Adrenal gland (tissue), 19 donors: ENCODE measurements at places on chromosomes 3 and 15. TPM values are rescaled to one million over a fixed set of nuclear protein-coding genes. Genes with fewer than 3 reads are reported as not detected.

GRCh38 chr15:28182216-28182615 lies 83.1 kb upstream of the OCA2 start:
- H3K4me3 ChIP-seq: no peak overlapping the region
- no peak for DNase-seq
- no peak overlapping the region for H3K27ac ChIP-seq
- H3K27me3 ChIP-seq: no peaks in the 10 kb centered on the region
- H3K4me1 ChIP-seq: no peaks in the 10 kb centered on the region
- H3K36me3 ChIP-seq: peaks cover 49% of the 10 kb centered on the region

GRCh38 chr3:168475704-168476103 lies 380.0 kb upstream of the GOLIM4 start:
- H3K4me1 ChIP-seq: no peaks in the 10 kb centered on the region
- no peaks in the 10 kb centered on the region for H3K27me3 ChIP-seq
- no peak overlapping the region for H3K4me3 ChIP-seq
- H3K27ac ChIP-seq: no peak overlapping the region
- no peak for DNase-seq

DNA sequence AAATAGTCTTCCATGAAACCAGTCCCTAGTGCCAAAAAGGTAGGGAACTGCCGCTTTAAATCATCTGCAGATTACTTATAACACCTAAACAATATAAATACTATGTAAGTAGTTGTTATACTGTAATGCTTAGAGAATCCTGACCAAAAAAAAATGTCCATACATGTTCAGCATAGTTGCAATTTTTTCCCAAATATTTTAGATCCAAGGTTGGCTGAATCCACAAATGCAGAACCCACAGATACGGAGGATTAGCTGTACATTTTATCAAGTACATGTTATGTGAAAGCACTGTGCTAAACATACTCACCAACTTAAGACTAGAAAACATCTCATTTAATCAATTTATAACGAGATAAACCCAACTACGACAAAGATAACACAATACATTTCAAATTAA lies 9.3 kb downstream of the MSL2 start:
- H3K27ac ChIP-seq: no peak overlapping the region
- no peak for DNase-seq
- H3K4me3 ChIP-seq: no peak overlapping the region
- H3K4me1 ChIP-seq: peaks cover 80% of the 10 kb centered on the region
- H3K36me3 ChIP-seq: no peaks in the 10 kb centered on the region

GRCh38 chr3:189593581-189593980 lies 37.6 kb upstream of the TP63 start:
- no peaks in the 10 kb centered on the region for H3K36me3 ChIP-seq
- H3K4me3 ChIP-seq: no peak overlapping the region
- H3K27ac ChIP-seq: no peak overlapping the region
- H3K4me1 ChIP-seq: no peaks in the 10 kb centered on the region
- no peak for DNase-seq

- H3K27me3 ChIP-seq: no peaks in the 10 kb centered on the region
- DNase-seq: no peak
- H3K27ac ChIP-seq: no peak overlapping the region
- no peak overlapping the region for H3K4me3 ChIP-seq
Observed at GRCh38 chr3:11452312-11452711, 180.1 kb downstream of the ATG7 start.

DNA sequence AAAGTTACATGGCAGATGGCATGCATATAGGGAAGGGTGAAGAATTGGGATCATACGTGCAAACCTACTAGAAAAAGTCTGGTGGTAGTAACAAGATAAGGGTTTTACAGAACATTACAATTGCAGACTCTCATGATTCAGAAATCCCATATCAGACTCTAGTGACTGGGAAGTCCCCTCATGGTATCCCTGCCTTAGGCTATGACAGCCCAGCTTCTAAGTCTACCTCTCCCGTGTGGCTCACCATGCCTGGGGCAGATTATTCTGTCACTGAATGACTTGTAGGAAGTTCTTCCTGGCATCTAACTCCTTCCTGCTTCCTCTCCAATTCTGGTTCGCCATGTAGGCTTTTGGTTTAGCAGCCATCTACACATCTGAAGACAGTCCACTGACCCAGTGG lies 5.7 kb upstream of the SLC6A11 start:
- peaks cover 10% of the 10 kb centered on the region for H3K27me3 ChIP-seq
- no peaks in the 10 kb centered on the region for H3K36me3 ChIP-seq
- no peak for DNase-seq
- H3K27ac ChIP-seq: no peak overlapping the region
- H3K4me1 ChIP-seq: no peaks in the 10 kb centered on the region

DNA sequence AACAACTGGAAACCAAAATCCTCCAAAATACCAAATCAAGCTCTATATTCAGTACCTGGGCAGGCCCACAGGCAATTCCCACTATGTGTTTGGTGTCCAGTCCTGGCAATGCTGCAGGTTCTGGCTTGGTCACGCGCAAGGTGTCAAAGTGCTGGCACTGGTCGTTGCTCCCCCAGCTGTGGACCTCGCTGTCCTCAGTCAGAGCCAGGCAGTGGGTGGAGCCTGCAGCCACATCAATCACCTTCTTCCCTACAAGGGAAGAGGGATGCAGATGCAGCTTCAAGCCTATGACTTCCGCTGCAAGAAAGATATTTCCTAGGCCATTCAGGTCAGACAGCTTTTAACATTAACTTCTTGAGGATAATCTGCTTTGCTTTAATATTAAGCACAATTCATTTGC lies 61.3 kb downstream of the HERC2 start:
- DNase-seq: no peak
- H3K36me3 ChIP-seq: no peaks in the 10 kb centered on the region
- H3K4me3 ChIP-seq: no peak overlapping the region

DNA sequence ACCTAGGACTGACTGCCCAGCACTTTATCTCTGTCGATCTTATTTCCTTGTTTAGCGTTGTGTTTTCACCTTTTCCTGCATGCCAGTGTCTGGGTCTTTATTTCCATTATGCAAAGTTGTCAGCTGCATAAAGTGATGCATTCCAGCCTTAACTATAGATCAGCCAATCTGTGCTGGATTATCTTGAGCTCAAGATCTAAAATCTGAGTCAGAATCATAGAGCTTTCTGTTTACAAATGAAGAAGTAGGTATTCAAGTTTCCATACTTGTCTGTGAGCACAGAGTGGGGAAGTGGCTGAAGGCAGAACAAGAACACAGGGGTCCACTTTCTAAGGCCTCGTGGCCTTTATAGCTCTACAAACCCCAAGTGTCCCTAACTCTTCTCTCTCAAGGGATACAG lies 82.4 kb upstream of the PLCL2 start:
- H3K36me3 ChIP-seq: no peaks in the 10 kb centered on the region
- no peaks in the 10 kb centered on the region for H3K4me1 ChIP-seq
- no peak overlapping the region for H3K27ac ChIP-seq
- no peaks in the 10 kb centered on the region for H3K27me3 ChIP-seq

DNA sequence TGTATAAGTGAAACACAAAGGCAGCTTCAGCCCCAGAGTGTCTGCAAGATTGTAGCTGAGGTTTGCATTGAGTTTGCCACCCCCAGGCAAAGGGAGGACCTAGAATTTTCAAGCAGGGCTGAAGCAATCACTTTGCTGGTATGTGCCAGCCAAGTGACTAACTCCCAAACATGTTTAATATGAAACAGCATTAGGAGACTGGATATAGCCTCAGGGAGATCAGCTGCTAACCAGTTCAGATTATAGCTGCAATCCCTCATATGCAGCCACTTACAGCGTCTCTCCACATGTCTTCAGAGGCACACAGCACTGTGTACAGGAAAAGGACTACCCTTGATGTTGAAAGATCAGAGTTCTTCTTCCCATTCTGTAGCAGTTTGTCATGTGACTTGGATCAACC lies 38.4 kb upstream of the PPP2R3A start:
- no peak for DNase-seq
- no peaks in the 10 kb centered on the region for H3K36me3 ChIP-seq
- H3K4me3 ChIP-seq: no peak overlapping the region
- H3K4me1 ChIP-seq: no peaks in the 10 kb centered on the region
- H3K27me3 ChIP-seq: no peaks in the 10 kb centered on the region

DNA sequence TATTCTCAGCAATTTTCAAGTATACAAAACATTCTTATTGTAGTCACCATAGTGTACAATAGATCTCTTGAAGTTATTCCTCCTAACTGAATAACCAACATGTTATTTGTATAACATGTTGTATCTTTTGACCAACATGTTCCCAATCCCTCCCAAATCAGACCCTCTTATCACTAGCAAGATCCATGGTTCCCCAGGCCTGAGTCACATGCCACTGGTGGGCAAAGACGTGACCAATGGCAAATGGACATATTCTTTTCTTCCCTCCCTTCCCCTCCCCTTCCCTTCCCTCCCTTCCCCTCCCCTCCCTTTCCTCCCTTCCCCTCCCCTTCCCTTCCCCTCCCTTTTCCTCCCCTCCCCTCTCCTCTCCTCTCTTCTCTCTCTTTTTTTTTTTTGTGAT lies 45.4 kb downstream of the AMOTL2 start:
- no peak overlapping the region for H3K4me3 ChIP-seq
- no peaks in the 10 kb centered on the region for H3K27me3 ChIP-seq
- no peak for DNase-seq
- no peaks in the 10 kb centered on the region for H3K4me1 ChIP-seq
- H3K36me3 ChIP-seq: no peaks in the 10 kb centered on the region

DNA sequence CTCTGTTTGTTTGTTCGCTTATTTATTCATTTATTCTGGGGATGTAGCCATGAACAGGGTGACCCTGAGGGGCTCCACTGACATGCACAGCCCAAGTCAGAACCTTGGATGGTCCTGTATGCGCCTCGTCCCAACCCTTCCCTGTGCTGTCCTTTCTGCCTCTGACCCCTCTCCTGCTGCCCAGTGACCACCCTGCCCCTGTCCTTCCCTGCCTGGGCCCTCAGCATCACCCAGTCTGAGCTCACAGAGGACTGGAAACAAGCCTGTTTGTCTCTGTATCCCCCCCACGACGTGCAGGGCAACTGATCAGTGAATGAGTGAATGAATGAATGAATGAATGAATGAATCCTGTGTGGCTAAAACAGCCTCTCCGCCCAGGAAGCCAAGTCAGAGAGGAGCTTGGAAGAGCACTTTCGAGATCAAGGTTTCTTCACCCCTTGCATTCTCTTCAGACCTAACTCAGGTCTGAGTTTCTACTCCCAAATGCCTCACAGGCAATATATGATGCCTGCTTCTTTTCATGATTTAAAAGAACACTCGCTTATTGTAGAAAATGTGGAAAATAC lies 157.7 kb downstream of the SMAD6 start:
- H3K4me1 ChIP-seq: no peaks in the 10 kb centered on the region
- H3K4me3 ChIP-seq: no peak overlapping the region
- no peaks in the 10 kb centered on the region for H3K36me3 ChIP-seq
- DNase-seq: peak; percentile 6
- no peaks in the 10 kb centered on the region for H3K27me3 ChIP-seq

- H3K36me3 ChIP-seq: no peaks in the 10 kb centered on the region
- no peaks in the 10 kb centered on the region for H3K27me3 ChIP-seq
- no peak for DNase-seq
- no peak overlapping the region for H3K27ac ChIP-seq
- H3K4me3 ChIP-seq: no peak overlapping the region
- no peaks in the 10 kb centered on the region for H3K4me1 ChIP-seq
Observed at GRCh38 chr15:31446546-31446945, 119.9 kb downstream of the KLF13 start.

- no peaks in the 10 kb centered on the region for H3K36me3 ChIP-seq
- peaks cover 23% of the 10 kb centered on the region for H3K4me1 ChIP-seq
- H3K27me3 ChIP-seq: no peaks in the 10 kb centered on the region
- H3K4me3 ChIP-seq: no peak overlapping the region
- DNase-seq: peak; percentile 74
Observed at GRCh38 chr3:179671747-179672242, 19.0 kb downstream of the USP13 start.

DNA sequence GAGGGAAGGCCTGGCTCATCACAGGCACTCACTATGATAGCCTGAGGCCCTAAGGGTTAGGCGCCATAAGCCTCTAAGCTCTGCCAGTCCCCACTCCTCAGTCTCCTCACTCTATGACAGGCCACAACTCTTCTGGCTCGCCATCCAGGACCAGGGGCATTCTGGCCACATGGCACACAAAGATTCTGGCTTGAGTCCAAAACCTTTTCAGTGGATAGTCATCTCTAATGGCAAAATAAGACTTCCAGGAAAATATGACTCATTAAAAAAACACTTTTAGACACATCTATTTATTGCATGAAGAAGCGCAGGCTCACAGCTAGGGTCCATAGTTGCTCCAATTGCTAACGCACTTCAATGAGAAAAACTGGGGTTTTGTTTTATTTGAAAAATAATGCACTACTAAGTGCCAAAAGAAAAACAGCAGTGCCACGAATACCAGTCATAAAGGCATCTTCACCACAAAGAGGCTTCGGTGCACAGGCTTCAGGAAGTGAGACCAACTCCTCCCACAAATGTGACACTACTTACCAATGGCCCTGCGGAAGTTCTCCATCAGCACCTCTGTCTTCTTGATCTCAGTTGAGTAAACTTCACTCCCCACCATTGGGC lies 11.1 kb downstream of the RUVBL1 start:
- no peaks in the 10 kb centered on the region for H3K27me3 ChIP-seq
- no peaks in the 10 kb centered on the region for H3K36me3 ChIP-seq
- H3K4me3 ChIP-seq: no peak overlapping the region
- no peak overlapping the region for H3K27ac ChIP-seq

DNA sequence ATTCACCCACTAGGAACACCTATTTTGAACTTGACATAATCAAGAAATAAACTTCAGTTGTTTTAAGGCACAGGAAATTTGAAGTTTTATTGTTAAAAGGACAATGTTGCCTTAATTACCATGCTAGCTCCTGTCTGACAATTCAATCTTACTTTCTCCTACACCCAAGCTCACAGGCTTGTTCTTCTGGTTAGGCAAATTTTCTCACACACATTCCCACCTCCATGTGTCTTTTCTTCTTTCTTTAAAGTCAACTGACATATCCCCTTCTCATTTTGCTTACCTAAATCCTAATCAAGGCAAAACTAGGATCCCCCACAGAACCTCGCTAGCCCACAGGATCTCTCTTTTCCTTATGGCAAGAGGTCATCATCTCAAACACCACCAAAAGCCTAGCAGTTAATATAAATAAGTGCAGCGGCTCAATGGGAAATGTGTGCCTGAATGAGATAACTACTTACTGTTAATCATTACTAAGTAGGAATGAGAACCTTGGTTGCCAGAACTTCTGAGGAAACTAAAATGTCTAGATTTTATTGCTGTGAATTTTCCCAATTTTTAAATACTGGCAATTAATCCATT lies 189.3 kb downstream of the PLCH1 start:
- no peak for DNase-seq
- H3K4me1 ChIP-seq: no peaks in the 10 kb centered on the region
- H3K36me3 ChIP-seq: no peaks in the 10 kb centered on the region
- H3K27me3 ChIP-seq: no peaks in the 10 kb centered on the region
- no peak overlapping the region for H3K4me3 ChIP-seq

GRCh38 chr3:168024537-168024941 lies 71.2 kb downstream of the GOLIM4 start:
- H3K4me3 ChIP-seq: no peak overlapping the region
- H3K36me3 ChIP-seq: no peaks in the 10 kb centered on the region
- no peak overlapping the region for H3K27ac ChIP-seq
- H3K27me3 ChIP-seq: no peaks in the 10 kb centered on the region

Gene CCR3
- total RNA-seq: not detected
